Caco-2 (cell line): ENCODE measurements at places on chromosomes 5 and 9. TPM values are rescaled to one million over a fixed set of nuclear protein-coding genes. Genes with fewer than 3 reads are reported as not detected.

DNA sequence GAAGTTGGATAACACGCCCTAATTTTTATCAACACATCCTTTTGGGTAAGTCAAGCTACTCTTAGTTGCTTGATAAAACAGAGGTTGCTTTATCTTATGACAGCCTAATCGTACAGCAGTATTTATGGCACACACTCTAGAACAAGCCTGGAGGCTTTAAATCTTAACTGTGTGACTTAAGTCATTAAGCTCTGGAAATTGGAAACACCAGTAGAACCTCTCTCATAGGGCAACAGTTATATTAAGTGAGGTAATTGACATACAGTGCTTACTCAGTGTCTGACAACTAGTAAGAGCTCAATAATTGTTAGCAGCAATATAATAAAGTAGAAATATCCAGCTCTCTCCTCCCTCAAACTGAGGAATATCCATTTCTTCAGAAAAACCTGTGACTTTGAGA, 808.9 kb upstream of the WWC1 start:
- H3K27ac ChIP-seq: no peak overlapping the region
- no peaks in the 10 kb centered on the region for H3K4me1 ChIP-seq
- no peak for DNase-seq
- no peak overlapping the region for H3K4me3 ChIP-seq
- no peaks in the 10 kb centered on the region for H3K36me3 ChIP-seq
- no peaks in the 10 kb centered on the region for H3K27me3 ChIP-seq

DNA sequence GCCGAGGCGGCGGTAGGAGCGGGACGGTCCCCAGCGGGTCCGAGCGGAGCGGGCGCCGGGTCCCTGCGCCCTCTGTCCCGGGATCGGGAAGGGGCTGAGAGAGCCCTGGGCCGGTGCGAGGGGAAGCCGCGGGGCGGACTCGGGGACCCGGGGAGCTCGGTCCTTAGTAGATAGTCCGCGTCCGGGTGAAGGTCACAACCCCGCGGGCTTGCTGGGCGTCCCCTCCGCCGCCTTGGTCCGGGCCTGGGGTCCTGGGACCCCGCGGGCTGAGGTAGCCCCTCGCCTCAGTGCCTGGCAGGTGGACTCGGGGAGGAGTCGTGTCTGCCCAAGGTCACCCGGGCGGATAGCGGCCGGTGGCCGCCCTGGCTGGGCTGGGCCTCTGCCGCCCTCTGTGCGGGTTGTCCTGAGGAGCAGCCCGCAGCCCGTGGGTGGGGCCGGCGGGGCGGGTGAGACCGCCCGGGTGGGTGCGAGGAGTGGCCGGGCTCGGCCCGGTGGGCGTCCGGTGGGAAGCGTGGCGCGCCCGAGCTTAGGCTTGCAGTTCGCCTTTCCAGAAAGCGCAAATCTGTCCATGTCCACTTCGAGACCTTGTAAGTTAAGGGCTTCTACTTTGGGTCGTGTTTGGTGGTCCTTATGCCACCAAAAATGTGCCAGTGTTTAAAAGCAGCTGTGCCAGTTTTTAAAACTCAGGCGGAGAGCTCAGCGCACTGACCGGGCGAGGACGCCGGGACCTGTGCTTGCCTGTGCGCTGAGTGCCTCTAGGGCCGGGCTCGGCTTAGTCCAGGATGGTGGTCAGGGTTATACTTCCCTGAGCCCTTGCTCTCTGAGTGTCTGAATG, 554 bp downstream of the SDHA start:
- H3K27me3 ChIP-seq: no peaks in the 10 kb centered on the region
- peaks cover 9% of the 10 kb centered on the region; the same call in 1 of the 2 replicates for H3K4me1 ChIP-seq
- no peak for DNase-seq
- H3K4me3 ChIP-seq: peak overlapping the region; percentile 99
- peak overlapping the region; percentile 75 for H3K27ac ChIP-seq

DNA sequence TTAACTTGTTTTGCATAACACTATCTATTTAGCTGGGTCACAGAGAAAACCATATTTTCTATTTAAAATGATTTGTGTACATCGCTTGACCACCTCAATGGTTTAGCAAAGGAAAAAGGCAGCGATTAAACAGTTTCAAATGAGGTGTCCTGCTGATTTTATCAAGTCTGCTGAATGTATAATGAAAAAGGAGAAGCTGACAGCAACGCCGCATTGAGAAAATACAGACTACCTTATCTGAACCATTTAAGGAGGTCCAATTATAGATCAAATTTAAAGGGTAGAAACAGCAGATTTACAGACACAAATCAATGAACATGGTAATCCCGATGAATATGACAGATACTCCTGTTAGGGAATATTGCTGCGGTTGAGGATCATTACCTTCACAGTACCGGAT, 29.6 kb downstream of the PSMB7 start:
- peaks cover 41% of the 10 kb centered on the region for H3K4me1 ChIP-seq
- H3K27ac ChIP-seq: no peak overlapping the region
- no peaks in the 10 kb centered on the region for H3K27me3 ChIP-seq
- no peak overlapping the region for H3K4me3 ChIP-seq
- no peaks in the 10 kb centered on the region for H3K36me3 ChIP-seq

DNA sequence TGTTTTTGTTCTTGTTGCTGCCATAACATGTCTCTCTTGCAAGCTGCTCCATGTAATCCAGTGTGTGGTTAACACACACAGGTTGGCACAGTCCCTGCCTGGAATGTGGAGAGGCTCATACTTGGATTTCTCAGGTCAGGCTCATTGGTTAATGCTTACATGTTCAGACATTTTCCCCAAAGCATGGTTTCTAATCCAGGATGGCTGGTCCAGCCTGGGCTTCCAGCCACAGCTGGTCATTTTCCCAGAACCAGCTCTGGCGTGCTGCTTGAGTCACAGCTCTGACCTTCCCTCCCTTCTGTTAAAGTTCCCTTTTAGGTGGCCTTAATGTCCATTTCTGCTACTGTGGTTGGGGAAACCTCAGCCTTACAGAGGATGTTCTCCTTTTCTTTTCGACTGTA, 294.3 kb downstream of the TAF11L14 start:
- no peak overlapping the region for H3K4me3 ChIP-seq
- H3K4me1 ChIP-seq: no peaks in the 10 kb centered on the region
- H3K27me3 ChIP-seq: no peaks in the 10 kb centered on the region

- peaks cover 3% of the 10 kb centered on the region; the same call in 1 of the 2 replicates for H3K36me3 ChIP-seq
- DNase-seq: no peak
- no peaks in the 10 kb centered on the region for H3K27me3 ChIP-seq
- no peak overlapping the region for H3K4me3 ChIP-seq
- H3K4me1 ChIP-seq: peaks cover 21% of the 10 kb centered on the region
Measured at GRCh38 chr5:2742921-2743679, 8.4 kb downstream of the IRX2 start.

DNA sequence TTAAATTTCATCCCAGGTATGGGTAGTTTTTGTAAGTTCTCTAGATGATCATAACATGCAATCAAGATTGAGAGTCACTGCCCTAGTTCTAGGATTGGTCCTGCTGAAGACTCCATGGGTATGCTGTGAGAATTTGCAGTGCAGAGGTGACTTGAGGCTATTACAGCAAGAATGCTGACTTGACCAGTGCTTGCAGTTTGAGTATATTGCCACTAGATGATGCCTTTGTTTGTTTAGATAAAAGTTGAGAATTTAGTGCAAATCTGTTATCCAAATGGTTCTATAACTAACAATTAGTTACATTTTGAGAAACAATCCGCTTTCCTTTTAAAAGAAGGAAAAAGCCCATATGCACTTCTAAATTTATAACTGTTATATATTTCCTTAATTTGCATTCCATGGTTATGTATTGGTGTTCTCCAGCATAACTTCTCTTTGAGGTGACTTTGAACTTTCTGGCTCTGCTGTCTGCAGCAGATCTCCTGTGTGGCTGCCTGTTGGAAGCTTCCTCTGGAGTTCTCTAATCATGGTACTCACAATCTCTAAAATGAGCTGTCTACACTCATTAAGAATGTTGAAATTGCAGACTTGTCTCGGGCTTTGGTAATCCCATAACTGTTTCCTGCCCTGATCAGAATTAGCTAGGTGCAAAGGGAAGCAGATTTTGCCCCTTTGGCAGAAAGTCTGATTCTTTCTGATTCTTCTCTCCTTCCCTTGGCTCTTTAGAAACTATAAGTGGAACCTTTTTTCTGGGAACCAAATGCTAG, 24.9 kb downstream of the MELK start:
- no peaks in the 10 kb centered on the region for H3K4me1 ChIP-seq
- H3K27ac ChIP-seq: no peak overlapping the region

The AUH gene
- total RNA-seq: 10.3 TPM in 2 replicates

The NR2F1-AS1 gene
- 0.32 TPM in 1 of 2 replicates, not detected in the other for total RNA-seq

DNA sequence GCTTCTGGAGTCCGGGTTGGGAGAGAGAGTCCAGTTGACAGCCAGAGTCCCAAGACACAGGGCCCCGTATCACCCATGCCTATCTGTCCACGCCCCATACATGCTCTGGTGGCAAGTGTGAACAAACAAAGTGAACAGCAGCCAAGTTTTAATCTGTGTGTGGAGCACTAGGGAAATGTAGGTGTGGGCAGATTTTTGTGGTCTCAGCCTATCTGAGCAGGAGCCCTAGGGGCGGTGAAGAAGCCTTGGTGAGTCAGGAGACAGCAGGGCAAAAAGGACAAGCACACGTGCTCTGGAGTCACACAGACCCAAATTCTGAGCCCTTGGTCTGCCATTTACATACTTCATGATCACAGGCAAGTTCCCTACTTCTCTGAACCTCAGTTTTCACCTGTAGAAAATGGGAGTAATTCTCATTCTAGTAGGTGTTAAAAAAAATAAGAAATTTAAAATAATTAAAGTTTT, 23.2 kb downstream of the EGR1 start:
- no peaks in the 10 kb centered on the region for H3K36me3 ChIP-seq
- H3K4me3 ChIP-seq: no peak overlapping the region
- no peak overlapping the region for H3K27ac ChIP-seq
- no peak for DNase-seq
- H3K4me1 ChIP-seq: peaks cover 40% of the 10 kb centered on the region
- H3K27me3 ChIP-seq: no peaks in the 10 kb centered on the region
